ENCODE measurements at places on chromosomes 12 and 14. TPM values are rescaled to one million over a fixed set of nuclear protein-coding genes. Genes with fewer than 3 reads are reported as not detected.

DNA sequence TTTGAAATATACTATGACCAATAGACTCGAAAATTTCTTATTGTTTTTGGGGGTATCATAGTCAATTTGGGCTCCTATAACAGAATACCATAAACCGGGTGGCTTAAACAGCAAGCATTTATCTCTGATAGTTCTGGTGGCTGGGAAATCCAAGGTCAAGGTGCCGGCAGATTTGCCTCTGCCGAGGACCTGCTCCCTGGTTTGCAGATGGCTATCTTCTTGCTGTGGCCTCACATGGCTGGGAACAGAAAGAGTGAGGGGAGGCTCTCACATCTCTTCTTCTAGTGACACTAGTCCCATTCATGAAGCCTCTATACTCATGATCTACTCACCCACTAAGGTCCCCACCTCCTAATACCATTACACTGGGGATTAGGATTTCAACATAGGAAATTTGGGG is 70.7 kb downstream of the BORCS5 start:
- H3K27me3 ChIP-seq: no peaks in the 10 kb centered on the region
- H3K36me3 ChIP-seq: peaks cover 22% of the 10 kb centered on the region
- H3K27ac ChIP-seq: no peak overlapping the region
- DNase-seq: no peak
- no peaks in the 10 kb centered on the region for H3K4me1 ChIP-seq

DNA sequence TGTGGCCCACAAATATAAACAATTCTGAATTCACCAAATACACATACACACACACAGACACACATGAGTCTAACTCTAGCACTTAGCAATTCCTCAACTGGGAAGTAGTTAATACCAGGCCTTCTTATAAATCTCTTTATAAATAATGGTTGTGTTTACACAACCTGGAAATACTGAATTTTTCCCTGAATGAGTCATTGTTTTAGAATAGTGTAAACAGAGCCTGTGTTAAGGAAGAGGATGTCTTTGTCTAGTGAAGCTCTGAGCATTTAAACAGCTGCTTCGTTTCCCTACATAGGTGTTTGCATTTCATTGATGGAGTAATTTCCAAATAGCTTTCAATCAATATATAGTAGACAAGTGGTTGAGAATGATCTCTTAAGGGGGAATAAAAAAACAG is 218.8 kb downstream of the BTG1 start:
- no peak overlapping the region for H3K4me3 ChIP-seq
- H3K27ac ChIP-seq: no peak overlapping the region
- no peaks in the 10 kb centered on the region for H3K36me3 ChIP-seq
- H3K4me1 ChIP-seq: no peaks in the 10 kb centered on the region
- no peak for DNase-seq

- H3K27ac ChIP-seq: peak overlapping the region; percentile 78
- H3K36me3 ChIP-seq: peaks cover 15% of the 10 kb centered on the region
- peaks cover 44% of the 10 kb centered on the region for H3K4me1 ChIP-seq
- no peak overlapping the region for H3K4me3 ChIP-seq
- no peak for DNase-seq
- H3K27me3 ChIP-seq: no peaks in the 10 kb centered on the region
Measured at GRCh38 chr12:6921539-6921938, 6.2 kb upstream of the ATN1 start.

DNA sequence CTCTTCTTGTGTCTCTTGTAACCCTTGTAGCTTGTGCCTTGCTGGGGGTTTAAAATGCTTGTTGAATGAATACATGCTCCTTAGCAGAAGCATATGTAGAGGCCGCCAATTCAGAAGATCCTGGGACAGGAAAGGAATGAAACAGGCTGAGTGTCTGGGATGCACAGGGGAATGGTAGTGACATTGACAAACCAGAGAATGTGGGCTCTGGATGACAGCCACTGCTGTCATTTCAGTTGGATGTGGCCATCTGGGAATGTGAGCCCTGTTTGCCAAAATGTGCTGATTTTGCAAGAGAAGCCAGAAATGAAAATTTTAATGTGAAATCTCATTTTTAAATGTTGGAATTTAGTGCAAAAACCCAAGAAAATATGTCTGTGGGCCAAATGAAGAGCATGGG is 136.8 kb downstream of the DACT1 start:
- H3K27ac ChIP-seq: no peak overlapping the region
- DNase-seq: no peak
- no peak overlapping the region for H3K4me3 ChIP-seq
- H3K36me3 ChIP-seq: no peaks in the 10 kb centered on the region
- H3K27me3 ChIP-seq: no peaks in the 10 kb centered on the region
- no peaks in the 10 kb centered on the region for H3K4me1 ChIP-seq

DNA sequence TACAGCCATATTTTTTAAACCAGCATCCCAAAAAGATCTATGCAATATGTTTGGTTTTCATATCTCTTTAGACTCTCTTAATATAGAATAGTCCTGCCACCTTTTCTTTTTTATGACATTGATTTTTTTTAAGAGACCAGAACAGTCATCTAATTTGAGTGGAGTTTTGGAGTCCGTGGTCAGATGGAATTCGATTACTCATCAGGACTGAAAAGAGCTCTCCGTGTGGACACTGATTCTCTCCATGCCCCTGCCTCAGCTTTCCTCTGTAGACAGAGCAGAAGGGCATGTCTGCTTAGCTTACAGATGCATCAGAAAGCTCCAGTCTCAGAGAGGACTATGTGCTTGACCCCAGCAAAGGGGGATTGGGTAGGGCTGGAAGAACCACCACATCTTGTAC is 27.8 kb downstream of the SMCO2 start:
- no peak for DNase-seq
- H3K27me3 ChIP-seq: no peaks in the 10 kb centered on the region
- peaks cover 2% of the 10 kb centered on the region for H3K36me3 ChIP-seq
- no peak overlapping the region for H3K4me3 ChIP-seq

Gene CAPZA3
- total RNA-seq: not detected

GRCh38 chr12:67617629-67618028 is 30.9 kb upstream of the DYRK2 start:
- DNase-seq: no peak
- H3K27ac ChIP-seq: peak overlapping the region; percentile 26
- no peaks in the 10 kb centered on the region for H3K27me3 ChIP-seq
- H3K4me1 ChIP-seq: peaks cover 18% of the 10 kb centered on the region
- no peak overlapping the region for H3K4me3 ChIP-seq

- no peak overlapping the region for H3K27ac ChIP-seq
- no peaks in the 10 kb centered on the region for H3K36me3 ChIP-seq
- H3K4me3 ChIP-seq: no peak overlapping the region
- no peak for DNase-seq
Measured at GRCh38 chr14:92316937-92317336, 6.0 kb upstream of the SLC24A4 start.

DNA sequence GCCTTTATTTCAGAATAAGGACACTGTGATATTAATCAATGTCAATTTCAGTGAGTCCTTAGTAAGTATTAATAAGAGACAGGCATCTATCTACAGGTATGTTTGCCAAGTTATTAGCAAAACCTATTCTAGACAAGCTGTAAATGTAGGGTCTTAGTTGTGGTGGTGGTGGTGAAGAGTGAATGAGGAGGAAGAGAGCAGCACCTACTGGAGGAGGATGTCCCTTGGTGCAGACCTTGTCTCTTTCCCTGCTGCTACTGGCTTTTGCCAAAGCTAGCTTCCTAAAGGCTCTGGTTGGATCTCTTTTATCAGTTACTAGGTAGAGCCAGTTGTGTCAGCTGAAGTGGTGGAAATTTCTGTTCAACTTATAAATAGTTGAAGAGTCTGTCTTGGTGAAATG is 304.8 kb upstream of the ATP2B1 start:
- H3K27ac ChIP-seq: no peak overlapping the region
- no peak overlapping the region for H3K4me3 ChIP-seq
- H3K36me3 ChIP-seq: no peaks in the 10 kb centered on the region
- H3K27me3 ChIP-seq: no peaks in the 10 kb centered on the region
- no peak for DNase-seq
- H3K4me1 ChIP-seq: peaks cover 16% of the 10 kb centered on the region

Gene CLECL1
- total RNA-seq: 111 TPM

Gene SIX6
- total RNA-seq: not detected

Gene PEBP1
- 102 TPM for total RNA-seq

- H3K27me3 ChIP-seq: no peaks in the 10 kb centered on the region
- no peak for DNase-seq
- H3K4me1 ChIP-seq: no peaks in the 10 kb centered on the region
- no peak overlapping the region for H3K4me3 ChIP-seq
- no peaks in the 10 kb centered on the region for H3K36me3 ChIP-seq
Measured at GRCh38 chr12:42716491-42716891, 126.9 kb upstream of the PRICKLE1 start.

DNA sequence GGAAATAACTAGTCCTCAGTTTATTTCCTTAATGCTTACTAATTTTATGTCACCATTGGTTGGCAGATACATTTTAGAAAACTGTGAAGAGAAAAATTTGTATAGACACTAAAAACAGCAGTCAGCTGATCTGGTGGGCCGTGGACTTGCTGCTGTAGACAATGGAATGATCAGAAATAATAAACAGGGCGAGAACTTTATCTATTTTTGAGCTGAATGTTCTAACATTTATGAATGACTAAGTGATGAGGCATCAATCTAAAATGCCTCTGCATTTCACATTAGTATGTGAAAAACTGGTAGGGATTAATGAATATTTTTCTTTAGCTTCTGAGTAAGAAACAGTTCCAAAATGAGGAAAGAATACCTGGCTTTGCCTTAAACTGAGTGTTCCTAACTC is 24.8 kb upstream of the PKP2 start:
- DNase-seq: no peak
- H3K4me3 ChIP-seq: no peak overlapping the region
- H3K4me1 ChIP-seq: no peaks in the 10 kb centered on the region
